ENCODE measurements at places on chromosomes 2 and 18. TPM values are rescaled to one million over a fixed set of nuclear protein-coding genes. Genes with fewer than 3 reads are reported as not detected.

DUSP19 gene
- 0.38 TPM for total RNA-seq

MTA3 gene
- 18.2 TPM for total RNA-seq

CDCA7 gene
- total RNA-seq: 2.4 TPM

ALPI gene
- not detected for total RNA-seq

IL1RL2 gene
- total RNA-seq: 2.6 TPM

CACNB4 gene
- 0.53 TPM for total RNA-seq

LRATD1 gene
- 23.2 TPM for total RNA-seq

PROKR1 gene
- total RNA-seq: not detected

SCLY gene
- total RNA-seq: 9.1 TPM

PAX8 gene
- not detected for total RNA-seq

SH3BP4 gene
- 24.6 TPM for total RNA-seq

REEP1 gene
- under 0.01 TPM for total RNA-seq

SERPINB13 gene
- total RNA-seq: 48.0 TPM

C2orf72 gene
- under 0.01 TPM for total RNA-seq

SPATA3 gene
- total RNA-seq: not detected

VPS4B gene
- 120 TPM for total RNA-seq

TDRD15 gene
- not detected for total RNA-seq

HOXD12 gene
- not detected for total RNA-seq

WBP1 gene
- total RNA-seq: 31.1 TPM

LPIN1 gene
- 12.1 TPM for total RNA-seq

FBXO41 gene
- 1.6 TPM for total RNA-seq

CREG2 gene
- 0.26 TPM for total RNA-seq

GAD1 gene
- total RNA-seq: 1.3 TPM

ECEL1 gene
- not detected for total RNA-seq

DNAH7 gene
- under 0.01 TPM for total RNA-seq

RTP5 gene
- not detected for total RNA-seq

UGT1A5 gene
- 0.26 TPM for total RNA-seq

SKA1 gene
- total RNA-seq: 0.26 TPM

CTAGE1 gene
- under 0.01 TPM for total RNA-seq

GYPC gene
- 0.51 TPM for total RNA-seq

RIT2 gene
- not detected for total RNA-seq

SERPINB7 gene
- total RNA-seq: 25.0 TPM

PLEKHH2 gene
- total RNA-seq: 4.5 TPM

G6PC2 gene
- not detected for total RNA-seq

AFG3L2 gene
- total RNA-seq: 57.0 TPM

HTR2B gene
- total RNA-seq: 0.13 TPM

DPP10 gene
- total RNA-seq: 0.26 TPM

ITGB6 gene
- 21.1 TPM for total RNA-seq

TUBB8B gene
- total RNA-seq: not detected

ATP5F1A gene
- total RNA-seq: 506 TPM

MAL gene
- 11.0 TPM for total RNA-seq

SLC5A7 gene
- total RNA-seq: not detected

SAG gene
- not detected for total RNA-seq

MEIS1 gene
- total RNA-seq: 27.7 TPM

MATN3 gene
- 1.0 TPM for total RNA-seq

ADGRF3 gene
- not detected for total RNA-seq

UGT1A3 gene
- not detected for total RNA-seq

RNMT gene
- 37.4 TPM for total RNA-seq

APOB gene
- under 0.01 TPM for total RNA-seq

CHRNG gene
- total RNA-seq: not detected

IL36B gene
- not detected for total RNA-seq

AQP12A gene
- total RNA-seq: not detected

FSIP2 gene
- 0.26 TPM for total RNA-seq

DPYSL5 gene
- total RNA-seq: not detected

CPO gene
- 0.13 TPM for total RNA-seq

IL37 gene
- not detected for total RNA-seq

DES gene
- total RNA-seq: not detected

All from bronchial epithelial cell (primary cell).